ENCODE measurements at places on chromosomes 16 and 17.

DNA sequence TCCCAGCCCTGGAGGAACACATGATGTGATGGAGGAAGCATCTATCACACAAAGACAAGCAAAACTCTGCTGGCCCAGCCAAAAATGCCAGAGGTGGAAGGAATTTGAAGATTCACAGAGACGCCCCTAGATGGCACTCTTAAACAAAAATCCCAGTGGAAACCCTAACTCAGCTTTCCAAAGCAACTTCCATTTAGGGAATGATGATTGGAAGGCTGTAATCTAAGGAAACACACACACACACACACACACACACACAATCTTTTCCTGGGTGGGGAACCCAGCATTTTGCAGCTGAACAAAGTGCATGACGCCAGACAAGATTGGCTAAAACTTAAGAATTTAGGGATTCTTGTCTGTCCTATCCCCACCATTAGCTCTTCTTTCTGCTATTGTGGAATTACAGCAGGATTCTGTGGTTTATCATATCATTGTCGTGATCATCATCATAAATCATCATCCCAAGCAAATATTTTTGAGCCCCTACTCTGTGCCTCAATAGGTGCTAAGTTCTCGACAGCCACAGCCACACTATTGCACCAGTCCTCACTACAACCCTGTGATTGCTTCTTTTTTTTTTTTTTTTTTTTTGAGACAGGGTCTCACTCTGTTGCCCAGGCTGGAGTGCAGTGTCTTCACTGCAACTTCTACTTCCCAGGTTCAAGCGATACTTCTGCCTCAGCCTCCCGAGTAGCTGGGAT, 1.6 kb upstream of the LDAF1 start:
- DNase-seq, result no peak

- DNase-seq, result no peak
Observed at GRCh38 chr17:72516772-72517399, 396.1 kb downstream of the SOX9 start.

GRCh38 chr16:8951447-8952280, 12.0 kb downstream of the USP7 start:
- no peak for DNase-seq

DNA sequence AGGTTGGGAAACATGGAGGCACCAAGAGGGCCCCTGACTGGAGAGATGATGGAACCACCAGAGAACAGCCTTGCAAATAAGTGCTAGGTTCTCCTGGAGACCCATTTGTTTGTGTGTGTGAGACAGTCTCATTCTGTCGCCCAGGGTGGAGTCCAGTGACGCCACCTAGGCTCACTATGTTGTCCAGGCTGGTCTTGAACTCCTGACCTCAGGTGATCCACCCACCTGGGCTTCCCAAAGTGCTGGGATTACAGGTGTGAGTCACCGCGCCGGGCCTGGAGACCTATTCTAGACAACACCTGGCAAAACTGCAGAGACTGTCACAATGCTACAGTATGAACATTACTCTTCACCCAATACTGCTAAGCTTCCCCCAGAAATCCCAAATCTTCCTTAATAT, 1.5 kb downstream of the NPLOC4 start:
- DNase-seq, result no peak

GRCh38 chr17:43669971-43670644, 8.4 kb upstream of the MEOX1 start:
- DNase-seq, result no peak

DNA sequence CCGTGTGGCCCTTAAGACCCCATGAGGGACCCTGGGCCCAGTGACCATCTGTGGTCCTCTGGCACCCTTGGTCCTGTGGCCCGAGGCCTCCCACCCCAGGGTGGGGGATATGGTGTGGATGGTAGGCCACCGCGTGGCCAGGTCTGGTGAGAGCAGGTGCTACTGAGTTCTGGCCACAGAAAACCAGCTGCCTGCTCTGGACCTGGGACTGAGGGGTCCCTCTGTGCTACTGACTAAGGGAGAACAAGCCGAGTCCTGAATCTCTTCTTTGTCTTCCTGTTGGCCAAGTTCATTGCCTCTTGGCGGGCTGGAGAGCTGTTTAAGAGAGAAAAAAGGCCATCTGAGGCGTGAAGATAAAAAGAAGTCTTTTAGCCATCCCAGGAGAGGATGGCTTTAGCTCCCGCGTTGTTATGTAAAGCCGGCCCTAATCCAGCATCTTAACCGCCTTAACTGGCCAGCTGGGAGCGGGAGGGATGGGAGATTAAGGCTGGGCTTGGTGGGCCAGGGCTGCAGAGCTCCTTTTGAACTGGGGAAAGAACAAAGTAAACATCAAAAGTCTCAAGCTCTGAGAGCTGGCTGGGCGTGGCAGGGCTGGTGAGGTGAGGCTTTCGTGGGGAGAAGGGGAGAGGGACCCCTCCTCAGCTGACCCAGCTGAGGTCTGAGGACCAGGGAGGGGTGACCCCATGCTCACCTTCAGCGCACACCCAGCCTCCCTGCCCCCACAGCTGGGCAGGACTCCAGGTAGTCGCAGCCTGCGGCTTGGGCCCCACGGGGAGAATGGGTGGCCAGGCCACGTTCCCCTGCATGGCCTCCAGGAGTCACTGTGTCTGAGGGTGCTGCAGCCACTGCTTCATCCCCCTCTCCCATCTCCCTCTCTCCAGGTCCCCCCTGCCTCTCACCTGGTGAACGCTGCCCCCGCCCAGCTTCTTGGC, 62.4 kb downstream of the NKD1 start:
- no peak for DNase-seq

GRCh38 chr17:58380207-58381123, 28.5 kb upstream of the SUPT4H1 start:
- no peak for DNase-seq

DNA sequence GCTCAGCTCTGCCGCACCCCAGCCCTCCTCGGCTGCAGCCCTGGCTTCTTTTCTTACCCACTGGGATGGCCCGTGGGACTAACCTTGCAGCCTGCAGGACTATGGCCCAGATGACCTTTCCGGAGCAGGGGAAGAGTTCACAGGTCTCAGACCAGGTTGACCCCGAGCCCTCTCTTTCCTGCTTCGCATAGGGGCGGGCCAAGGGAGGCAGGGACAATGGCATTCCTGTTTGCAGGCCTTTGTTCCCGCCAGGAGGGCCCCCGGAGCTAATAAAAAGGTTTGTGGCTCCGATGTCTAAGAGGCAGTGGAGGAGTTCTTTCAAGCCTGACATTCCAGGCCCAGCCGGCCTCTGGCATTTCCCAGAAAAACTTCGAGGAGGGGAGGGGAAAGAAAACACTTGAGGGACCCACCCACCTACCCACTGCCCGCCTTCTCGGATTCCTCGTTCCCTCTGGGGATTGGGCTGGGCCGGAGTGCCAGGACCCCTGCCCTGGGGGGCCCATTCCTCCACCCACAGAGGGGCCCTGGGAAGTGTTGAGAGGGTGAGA, 5.8 kb upstream of the SOCS3 start:
- no peak for DNase-seq

DNA sequence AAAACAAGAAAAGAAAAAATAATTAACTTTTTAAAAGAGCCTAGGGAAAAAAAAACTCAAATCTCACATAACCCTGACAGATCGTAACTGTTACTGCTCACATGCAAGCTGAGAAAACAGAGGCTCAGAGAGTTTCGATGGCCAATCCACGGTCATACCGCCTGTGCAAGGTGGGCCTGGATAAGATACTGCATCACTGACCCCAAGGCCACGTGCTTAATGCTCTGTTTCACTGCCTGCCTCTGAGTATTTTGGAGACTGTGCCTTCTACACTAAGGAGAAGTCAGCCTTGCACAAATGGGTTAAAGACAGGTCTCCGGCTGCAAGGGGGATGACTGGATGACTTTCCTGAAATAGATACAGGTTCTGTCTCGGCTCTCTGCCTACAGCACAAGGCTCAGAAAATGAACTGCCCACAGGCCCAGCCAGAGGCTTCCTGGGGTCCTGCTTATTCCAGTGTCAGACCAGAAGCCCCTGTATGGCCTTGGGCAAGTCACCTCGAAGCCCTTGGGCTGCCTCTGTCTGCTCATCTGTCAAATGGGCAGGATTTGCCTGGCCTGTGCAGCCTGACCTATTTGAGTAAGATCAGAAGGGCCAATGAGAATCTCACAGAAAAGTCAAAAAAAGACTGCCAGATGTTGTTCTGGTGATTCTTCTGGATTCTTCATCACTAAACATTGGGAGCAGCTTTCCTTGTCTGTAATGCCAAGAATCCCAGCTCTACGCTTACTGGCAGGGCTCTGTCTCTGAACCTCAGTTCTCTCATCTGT, 25.8 kb downstream of the CNGB1 start:
- DNase-seq, result no peak

- DNase-seq, result no peak
Observed at GRCh38 chr16:24070851-24071250, 185.3 kb upstream of the CACNG3 start.
